Neuronal stem cell (in vitro differentiated cells): ENCODE measurements at places on chromosomes 1 and 21.

GRCh38 chr1:151867321-151867720 lies 13.8 kb upstream of the THEM5 start:
- DNase-seq = no peak

GRCh38 chr1:43214501-43215444 lies 42.6 kb downstream of the CFAP57 start:
- no peak for DNase-seq

DNA sequence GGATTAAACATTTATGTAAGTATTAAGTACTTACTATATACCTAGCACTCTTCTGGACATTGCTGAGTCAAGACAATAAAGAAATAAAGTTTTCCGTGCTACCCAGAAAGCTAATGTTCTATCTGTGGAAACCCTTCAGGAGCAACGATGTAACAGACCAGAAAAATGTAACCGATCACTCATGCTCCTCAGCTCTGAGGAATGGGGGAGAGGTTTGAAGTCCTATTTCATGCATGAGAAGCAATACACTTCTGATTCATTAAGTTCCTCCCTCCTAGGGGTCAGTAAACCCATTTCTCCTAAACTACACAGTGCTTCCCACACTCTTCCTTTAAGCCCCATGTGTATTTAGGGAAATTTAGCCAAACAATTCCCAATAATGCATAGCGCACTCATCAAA lies 25.6 kb upstream of the KAZN start:
- DNase-seq = no peak

DNA sequence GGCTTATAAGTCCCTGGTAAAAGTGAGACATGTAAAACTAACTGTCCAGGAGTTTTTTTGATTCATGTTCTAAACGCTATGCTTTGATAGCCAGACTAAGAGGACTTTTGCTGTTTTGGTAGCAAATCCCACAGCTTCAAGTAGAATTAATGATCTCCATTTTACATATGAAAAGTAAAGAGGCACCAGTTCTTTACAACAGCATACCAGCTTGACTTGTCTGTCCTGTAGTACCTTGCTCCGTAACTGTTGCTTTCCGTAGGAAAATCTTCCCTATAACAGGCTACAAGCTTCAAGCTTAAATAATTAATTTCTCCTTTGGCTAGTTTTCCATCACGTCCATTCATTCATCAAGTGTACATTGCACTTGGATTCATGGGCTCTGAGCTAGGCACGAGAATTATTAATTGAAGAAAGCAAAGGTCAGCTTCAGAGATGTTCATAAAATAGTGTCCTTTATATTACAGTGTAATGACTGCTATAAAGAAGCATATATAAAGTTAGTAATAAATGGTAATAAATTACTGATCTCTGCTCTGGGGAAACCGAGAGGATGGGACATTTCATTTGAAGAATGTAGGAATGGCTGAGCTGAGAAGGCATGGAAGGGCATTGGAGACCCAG lies 29.2 kb downstream of the B3GALT5 start:
- no peak for DNase-seq

DNA sequence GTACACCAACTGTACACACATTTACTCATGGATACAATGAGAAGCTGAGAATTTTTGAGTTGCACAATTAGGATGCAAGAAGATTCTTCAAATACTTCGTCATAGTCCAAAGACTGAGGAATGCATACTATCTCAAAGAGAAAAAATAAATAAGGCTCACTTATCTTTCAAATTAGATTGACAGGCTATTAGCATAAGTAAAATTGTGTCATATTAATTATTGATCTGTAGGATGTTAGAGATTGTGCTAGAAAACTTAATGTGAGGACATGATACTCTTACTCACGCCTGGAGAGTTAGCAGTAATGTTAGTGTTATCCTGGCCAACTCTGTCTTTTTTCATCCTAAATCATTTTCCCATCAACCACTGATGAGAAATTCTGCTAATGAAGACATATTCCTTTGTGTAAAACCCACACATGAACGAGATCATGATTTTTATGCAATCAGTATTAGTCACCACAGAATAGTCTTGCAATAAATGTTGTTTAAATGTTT lies 659.0 kb downstream of the LTN1 start:
- no peak for DNase-seq

DNA sequence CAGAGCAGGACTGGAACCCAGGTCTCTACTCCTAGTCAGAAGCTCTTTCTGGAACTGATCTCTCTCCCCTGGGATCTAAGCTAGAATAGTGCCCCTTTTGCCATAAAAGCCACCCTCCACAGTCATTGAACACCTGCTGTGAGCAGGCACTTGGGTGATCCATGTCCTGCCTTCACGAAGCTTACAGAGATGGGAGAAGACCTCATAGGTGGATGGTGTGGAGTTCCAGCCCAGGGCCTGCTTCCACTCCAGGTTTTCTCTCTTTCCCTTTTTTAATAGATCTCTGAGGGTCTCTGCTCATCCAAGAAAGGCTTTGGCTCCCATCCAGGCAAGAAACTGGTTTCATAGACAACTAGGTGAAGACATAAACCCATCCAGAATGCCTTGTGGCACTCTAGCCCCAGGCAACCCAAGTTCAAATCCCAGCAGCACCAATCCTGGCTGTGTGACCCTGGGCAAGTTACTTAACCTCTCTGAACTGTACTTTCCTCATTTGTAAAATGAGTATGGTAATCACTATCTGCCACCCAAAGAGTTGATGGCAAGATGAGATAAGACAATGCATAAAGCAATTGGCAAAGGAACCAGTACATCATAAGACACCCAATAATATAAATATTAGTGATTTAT lies 46.4 kb upstream of the TMEM51 start:
- no peak for DNase-seq

DNA sequence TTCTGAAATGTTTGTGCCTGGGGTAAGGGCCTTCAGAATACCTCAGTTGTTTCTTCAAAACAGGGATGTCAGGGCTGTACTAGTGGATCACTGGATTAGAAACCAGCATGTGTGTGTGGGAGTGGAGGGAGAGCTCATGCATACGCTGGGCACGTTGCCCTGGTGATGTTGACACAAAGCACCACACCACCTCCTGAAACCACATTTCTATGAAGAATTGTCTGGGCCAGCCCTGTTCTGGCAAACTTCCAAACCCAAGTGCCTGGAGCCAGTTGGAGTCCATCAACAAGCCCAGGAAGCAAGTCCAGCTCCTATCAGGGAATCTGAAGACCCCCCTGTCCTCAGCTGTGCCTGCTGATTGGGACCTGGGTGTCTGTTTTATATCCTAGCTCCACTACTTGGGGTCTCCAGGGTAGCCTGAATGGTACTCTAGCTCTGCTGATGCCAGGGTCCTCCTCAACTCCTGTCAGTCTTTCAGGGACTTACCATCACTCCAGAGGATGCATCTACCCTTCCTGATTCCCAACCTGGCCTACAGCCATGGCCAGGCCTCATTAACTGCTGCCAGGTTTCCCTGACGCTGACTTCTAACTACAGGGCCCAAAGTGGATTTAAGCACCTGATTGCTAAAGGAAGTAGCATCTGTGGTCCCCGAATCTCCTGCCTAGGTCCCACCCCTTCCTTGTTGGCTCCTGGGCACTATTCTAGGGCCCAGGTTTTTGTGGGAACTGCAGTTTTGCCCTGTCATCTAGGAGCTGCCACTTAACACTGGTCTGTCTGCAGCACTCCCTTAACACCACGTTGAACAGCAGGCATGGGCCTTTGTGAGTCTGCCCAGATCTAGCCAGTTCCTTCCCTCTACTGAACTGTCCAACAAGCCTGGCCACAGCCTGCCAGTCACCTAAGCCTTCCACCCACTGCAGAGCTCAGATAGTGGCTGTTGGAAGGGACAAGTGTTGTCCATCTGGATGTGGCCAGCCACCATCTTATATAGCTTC lies 45.5 kb downstream of the LPAR3 start:
- DNase-seq = no peak

GRCh38 chr1:59408608-59409240 lies 111.8 kb downstream of the FGGY start:
- no peak for DNase-seq

DNA sequence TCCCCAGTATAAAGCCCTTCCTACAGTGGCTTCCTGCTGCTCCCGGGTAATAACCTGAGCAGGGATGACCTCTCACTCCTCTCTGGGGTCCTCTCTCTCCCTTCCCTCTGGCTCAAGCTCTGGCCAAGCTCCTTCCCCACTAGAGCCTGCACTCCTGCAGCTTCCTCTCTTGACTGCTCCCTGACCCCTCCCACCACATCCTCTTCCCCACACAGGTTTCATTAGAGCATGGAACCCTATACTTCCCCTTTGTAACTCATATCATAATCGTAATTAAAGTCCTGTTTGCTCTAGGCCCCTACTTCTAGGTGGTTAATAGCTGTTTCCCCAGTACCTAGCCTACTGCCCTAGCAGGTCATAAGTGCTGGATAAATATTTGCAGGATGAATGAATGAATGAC lies 146.2 kb downstream of the C1orf21 start:
- no peak for DNase-seq

DNA sequence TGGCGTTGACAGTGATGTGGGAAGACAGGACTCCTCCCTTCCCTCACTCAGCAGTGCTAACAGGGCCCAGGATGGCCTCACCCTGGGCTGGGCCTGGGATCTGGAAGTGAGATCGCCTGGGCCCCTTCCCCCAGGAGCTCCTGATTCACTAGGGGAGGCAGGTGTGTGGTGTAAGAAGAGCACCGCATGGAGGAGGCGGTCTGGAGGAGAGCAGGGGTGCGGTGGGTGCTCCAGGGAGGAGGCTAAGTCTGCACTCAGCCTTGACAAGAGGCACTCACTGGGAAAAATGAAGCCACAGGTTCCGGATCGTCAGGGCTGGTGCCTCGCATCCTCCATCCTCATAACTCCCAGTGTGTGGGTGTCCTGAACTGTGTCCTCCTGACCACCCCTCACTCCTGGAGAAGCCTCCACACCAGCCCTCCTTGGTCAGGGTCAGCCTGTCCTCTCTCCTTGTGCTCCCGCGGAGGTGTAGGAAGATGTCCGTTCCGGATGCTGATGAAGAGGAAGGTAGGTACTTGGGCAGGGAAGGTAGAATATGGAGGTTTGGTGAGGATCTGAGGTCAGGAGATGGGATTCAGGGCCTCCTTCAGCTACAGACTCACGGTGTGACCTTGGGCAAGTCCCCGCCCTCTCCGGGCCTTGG lies 142.1 kb upstream of the WNT4 start:
- no peak for DNase-seq

- no peak for DNase-seq
Measured at GRCh38 chr21:25329227-25329825, 278.0 kb downstream of the MRPL39 start.

DNA sequence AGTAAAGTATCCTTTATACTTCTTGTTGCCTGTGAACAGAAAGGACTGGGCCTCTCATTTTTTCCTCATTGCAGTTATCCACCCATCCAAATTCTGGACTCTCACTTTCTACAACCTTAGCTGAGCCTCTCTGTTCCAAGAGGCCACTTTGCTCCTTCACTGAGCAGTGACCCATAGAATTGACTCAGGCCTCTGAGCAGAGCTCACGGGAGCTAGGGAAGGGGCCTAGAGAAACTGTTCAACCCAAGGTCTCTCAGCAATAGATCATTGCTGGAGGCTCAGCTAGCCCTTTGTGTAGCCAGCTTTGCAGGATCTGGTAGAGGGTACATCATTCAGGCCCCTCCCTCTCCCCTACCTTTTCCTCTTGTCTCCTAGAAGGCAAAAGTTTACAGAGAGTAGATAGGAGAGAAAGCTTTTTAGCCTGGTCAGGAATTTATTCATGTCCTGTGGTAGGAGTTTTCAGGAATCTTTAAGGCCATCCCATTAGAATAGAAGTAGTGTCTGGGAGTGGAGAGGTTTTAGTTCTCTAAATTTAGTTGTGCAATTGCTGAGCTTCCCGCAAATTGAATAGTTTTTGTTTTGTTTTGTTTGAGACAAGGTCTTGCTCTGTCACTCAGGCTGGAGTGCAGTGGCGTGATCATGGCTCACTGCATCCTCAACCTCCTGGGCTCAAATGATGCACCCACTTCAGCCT lies 6.7 kb downstream of the INTS3 start:
- no peak for DNase-seq

DNA sequence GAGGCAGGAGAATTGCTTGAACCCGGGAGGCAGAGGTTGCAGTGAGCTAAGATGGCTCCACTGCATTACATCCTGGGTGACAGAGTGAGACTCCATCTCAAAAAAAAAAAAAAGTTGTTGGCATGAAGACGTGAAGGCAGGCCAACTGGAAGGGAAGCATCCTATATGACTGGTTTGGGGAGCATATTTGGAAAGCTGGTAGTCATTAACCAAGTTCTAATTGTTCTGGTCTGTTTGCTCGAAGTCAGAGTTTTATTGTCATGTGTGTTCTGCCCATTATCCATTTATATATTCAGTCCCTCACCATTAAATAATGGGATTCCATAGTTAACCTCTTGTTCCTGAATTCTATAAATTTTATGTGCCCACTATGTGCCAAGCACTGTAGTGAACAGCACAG lies 3.3 kb upstream of the GLRX2 start:
- no peak for DNase-seq

GRCh38 chr1:153794624-153795329 lies 19.6 kb downstream of the SLC27A3 start:
- peak; percentile 86 for DNase-seq

DNA sequence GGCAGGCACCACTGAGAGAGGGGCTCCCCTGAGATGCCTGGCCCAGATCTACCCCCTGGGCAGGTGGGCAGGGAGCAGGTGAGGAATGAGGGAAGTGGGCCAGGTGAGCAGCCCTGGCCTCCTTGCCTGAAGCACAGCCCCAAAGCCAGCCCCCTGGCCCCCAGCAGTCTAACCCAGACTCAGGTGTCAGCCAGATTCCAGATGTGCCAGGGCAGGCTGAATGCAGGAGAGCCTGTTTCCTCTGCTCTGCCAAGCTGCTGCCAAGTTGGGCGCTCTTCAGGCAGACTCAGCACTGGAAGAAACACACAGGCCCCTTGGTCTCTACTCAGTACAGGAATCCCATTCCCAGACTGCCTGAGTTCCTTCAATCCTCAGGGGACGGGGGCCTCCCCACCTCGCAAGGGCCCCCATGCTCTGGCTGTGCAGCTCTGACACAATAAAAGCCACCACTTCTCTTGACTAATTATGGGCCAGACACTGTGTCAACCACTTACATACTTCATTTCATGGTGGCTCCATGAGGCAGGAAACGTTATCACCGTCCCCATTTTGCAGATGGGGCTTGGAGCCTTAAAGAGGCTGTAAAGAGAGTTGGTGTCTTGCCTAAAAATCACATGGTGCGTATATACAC lies 20.4 kb downstream of the ARHGEF19 start:
- no peak for DNase-seq

DNA sequence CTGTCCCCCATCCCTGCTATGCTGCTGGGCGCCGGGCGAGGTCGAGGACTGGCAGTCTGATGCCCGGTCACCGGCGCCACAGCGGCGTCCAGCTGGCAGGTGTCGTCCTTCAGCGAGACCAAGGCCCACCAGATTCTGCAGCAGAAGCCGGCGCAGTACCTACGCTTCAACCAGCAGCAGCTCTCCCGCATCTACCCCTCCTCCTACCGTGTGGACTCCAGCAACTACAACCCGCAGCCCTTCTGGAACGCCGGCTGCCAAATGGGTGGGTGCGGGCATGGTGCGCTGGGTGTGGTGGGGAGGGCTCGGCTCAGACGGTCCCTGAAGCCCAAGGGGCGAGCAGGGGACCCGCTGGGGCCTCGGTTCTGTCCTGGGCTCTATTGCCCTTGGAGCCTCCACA lies 20.7 kb downstream of the PLCH2 start:
- DNase-seq = no peak

- no peak for DNase-seq
Measured at GRCh38 chr1:19793360-19794046, 6.2 kb downstream of the TMCO4 start.

- no peak for DNase-seq
Measured at GRCh38 chr1:32345289-32345827, 9.3 kb upstream of the MARCKSL1 start.
